ENCODE measurements at places on chromosomes 16 and 17. TPM values are rescaled to one million over a fixed set of nuclear protein-coding genes. Genes with fewer than 3 reads are reported as not detected.

Gene TMEM98
- 7.3 TPM for total RNA-seq

Gene CCL15
- 0.68 TPM for total RNA-seq

Gene RAB37
- 0.96 TPM for total RNA-seq

Gene GRAPL
- total RNA-seq = 0.48 TPM

Gene TEX14
- total RNA-seq = 0.24 TPM

Gene CLDN7
- 279 TPM for total RNA-seq

Gene MYOCD
- 1.3 TPM for total RNA-seq

Gene TEX19
- total RNA-seq = not detected

Gene ZNF267
- 10.4 TPM for total RNA-seq

Gene VWA3A
- not detected for total RNA-seq

Gene MED9
- total RNA-seq = 6.5 TPM

Gene SLC47A2
- total RNA-seq = 0.92 TPM

Gene CLEC18B
- 2.8 TPM for total RNA-seq

Gene PYDC1
- total RNA-seq = not detected

Gene DNAH9
- 0.44 TPM for total RNA-seq

Gene ICAM2
- 3.5 TPM for total RNA-seq
